ENCODE measurements at places on chromosomes 2 and 18. TPM values are rescaled to one million over a fixed set of nuclear protein-coding genes. Genes with fewer than 3 reads are reported as not detected.

Gene TWSG1
- 107 TPM for total RNA-seq

Gene MDH1B
- total RNA-seq: 1.4 TPM

GRCh38 chr2:86580560-86580959 is 17.3 kb upstream of the CHMP3 start:
- H3K27me3 ChIP-seq: no peaks in the 10 kb centered on the region
- no peak for DNase-seq
- H3K27ac ChIP-seq: no peak overlapping the region
- H3K4me1 ChIP-seq: peaks cover 14% of the 10 kb centered on the region
- H3K4me3 ChIP-seq: no peak overlapping the region

GRCh38 chr18:677145-677544 is 19.7 kb downstream of the TYMS start:
- H3K27me3 ChIP-seq: no peaks in the 10 kb centered on the region
- H3K27ac ChIP-seq: no peak overlapping the region
- H3K4me3 ChIP-seq: no peak overlapping the region
- H3K4me1 ChIP-seq: peaks cover 3% of the 10 kb centered on the region
- H3K36me3 ChIP-seq: peaks cover 19% of the 10 kb centered on the region

- peaks cover 3% of the 10 kb centered on the region for H3K36me3 ChIP-seq
- no peaks in the 10 kb centered on the region for H3K4me1 ChIP-seq
- DNase-seq: no peak
Measured at GRCh38 chr2:11433822-11434221, 32.1 kb downstream of the E2F6 start.

Gene CCDC178
- not detected for total RNA-seq

GRCh38 chr18:79366177-79367094 is 29.3 kb upstream of the NFATC1 start:
- no peak for DNase-seq
- no peaks in the 10 kb centered on the region for H3K4me1 ChIP-seq
- H3K4me3 ChIP-seq: no peak overlapping the region
- peaks cover 25% of the 10 kb centered on the region for H3K36me3 ChIP-seq
- H3K27me3 ChIP-seq: no peaks in the 10 kb centered on the region
- no peak overlapping the region for H3K27ac ChIP-seq

DNA sequence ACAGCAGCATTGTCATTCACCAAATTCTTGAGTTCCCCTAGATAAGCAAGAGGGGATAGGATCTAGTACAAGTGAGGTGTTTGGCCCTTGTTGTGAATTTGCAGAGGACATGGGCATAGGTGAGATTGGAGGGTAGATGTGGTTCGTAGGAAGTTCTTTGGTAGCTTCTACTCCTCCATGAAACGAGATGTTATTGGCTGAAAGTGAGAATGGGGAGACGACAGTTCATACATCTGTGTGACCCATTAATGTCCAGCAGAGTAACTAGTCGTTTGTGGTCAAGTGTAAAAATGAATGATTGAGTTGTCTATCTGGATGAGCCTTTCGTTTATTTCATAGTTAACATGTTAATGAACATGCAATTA is 90.4 kb downstream of the UBE2E3 start:
- no peak overlapping the region for H3K27ac ChIP-seq
- no peaks in the 10 kb centered on the region for H3K36me3 ChIP-seq
- H3K27me3 ChIP-seq: no peaks in the 10 kb centered on the region
- no peak for DNase-seq

All from thoracic aorta (tissue), 2 donors.